Activated CD4-positive, alpha-beta T cell treated with anti-CD3 and anti-CD28 coated beads, Interleukin-2, amount 50 U/mL, for 48 hours (primary cell): ENCODE measurements at places on chromosomes 6 and 20.

GRCh38 chr20:4369119-4369797, 352.5 kb upstream of the PRND start:
- DNase-seq = no peak

DNA sequence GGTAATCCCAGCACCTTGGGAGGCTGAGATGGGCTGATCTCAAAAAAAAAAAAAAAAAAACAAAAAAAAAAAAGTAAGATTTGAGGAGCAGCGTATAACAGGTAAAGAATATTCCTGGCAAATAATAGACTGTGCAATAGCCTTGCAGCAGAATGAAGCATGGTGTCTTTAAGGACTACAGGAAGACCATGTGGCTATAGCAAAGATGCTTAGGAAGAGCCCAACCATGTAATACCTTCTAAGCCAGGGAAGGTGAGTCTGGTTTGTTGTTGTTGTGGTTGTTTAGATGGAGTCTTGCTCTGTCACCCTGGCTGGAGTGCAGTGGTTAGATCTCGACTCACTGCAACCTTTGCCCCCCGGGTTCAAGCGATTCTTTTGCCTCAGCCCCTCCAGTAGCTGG, 14.3 kb upstream of the RBM39 start:
- no peak for DNase-seq

DNA sequence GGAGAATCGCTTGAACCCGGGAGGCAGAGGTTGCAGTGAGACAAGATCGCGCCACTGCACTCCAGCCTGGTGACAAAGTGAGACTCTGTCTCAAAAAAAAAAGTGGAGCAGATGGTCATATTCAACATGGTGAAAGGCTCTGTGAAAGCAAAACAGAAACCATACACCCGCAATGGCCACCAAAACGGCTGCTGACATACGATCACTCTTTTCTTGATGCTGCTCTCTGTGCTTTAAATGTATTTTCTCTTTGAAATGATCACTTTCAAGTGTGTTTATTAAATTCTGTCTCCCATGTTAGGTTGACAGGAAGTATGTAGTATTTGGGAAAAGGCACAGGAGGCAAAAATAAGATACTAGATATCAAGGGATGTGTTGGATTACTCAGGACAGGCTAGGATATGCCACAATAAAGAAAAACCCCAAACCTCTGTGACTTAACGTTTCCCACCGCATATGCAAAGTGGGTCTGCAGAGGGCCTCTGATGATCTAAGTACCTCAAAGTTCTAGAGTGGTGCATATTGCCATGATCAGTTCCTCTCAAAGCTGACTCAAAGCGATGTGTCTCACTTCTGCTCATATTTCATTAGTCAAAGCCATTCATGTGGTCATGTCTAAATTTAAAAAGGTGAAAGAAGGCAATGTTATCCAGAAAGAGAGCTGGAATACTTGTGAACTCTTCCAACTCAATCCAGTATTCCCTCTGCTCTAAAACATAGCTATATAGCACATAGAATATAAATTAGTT, 155.1 kb upstream of the SOX4 start:
- DNase-seq = peak; percentile 26

DNA sequence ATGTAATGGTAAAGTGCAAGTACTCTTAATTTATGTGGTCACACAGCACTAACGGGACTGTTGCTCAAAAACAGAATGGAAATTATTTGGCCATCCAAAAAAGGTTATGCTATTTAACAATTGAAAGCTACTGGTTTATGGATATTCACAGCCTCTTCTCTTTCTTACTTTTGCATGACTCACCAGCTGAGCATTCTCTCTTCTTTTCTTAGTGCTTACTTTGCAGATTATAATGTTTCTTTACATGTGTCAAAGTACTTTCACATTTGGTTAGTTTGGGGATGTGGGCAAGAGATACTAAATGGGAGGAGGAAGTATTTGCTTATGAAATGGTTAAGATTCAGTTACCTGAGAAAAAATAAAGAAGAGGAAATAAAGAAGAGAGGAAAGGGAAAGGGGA, 610.5 kb downstream of the HTR1B start:
- no peak for DNase-seq

DNA sequence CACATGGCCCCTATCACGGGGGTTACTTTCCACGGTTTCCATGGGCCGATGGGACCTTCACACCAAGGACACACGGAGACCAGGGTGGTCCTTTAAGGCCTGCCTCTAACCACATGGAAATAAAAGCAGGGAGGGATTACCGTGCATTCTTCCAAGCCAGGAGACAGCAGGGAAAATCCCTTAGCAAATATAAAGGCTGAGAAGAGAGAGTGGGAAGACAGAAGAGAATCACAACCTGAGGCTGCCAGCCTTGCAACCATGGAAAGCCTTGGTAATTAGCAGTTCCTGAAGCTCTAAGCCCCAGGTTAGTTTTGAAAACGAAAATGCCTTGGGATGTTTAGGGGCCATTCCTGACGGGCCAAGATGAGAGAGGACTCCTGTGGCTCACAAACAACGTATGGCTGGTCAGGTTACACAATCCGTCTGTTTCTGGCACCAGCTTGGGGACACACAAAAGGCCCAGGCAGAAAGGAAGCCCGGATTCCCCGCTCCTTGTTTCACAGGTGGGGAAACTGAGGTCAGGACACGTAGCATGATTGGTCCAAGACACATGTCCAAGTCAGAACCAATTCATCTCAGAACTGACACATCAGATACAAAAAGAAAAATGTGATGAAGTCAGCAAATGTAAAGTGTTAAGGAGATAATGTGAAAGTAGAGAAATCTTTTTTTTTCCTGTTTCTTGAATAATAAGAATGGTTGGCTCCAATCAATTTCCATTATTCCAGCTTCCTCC, 2.8 kb downstream of the PREX1 start:
- no peak for DNase-seq

DNA sequence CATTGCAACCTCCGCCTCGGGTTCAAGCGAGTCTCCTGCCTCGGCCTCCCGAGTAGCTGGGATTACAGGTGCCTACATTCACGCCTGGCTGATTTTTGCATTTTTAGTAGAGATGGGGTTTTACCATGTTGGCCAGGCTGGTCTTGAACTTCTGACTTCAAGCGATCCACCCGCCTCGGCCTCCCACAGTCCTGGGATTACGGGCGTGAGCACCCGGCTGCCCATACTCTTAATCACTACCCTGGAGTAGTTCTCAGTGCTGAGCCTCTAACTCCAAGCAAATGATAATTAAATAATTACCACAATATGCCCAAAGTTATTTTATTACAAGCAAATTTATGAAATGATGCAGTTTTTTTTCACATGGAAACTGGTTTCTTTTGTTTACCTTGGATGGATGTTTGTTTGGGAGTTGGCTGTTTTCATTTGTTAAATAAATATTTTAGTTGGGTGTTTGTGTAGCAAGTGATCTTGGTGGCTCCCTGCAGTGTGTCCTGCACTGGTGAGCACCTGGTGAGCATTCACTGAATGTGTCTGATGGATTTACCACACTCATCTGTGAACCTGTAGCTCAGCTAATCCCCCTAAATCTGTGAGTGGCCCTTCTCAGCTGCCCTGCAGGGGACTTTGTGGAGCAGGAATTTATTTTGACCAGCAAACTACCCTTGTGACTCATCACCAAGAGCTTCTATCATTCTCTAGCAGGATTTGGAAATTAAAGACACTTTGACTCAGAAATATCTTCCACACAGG, 36.9 kb downstream of the UTRN start:
- no peak for DNase-seq
